ENCODE measurements at places on chromosomes 1 and 21. TPM values are rescaled to one million over a fixed set of nuclear protein-coding genes. Genes with fewer than 3 reads are reported as not detected.

MROH7 gene
- total RNA-seq, result not detected

GRCh38 chr1:150650193-150650592 lies 20.8 kb upstream of the ENSA start:
- DNase-seq, result no peak

MTFR1L gene
- 34.6 TPM for total RNA-seq

KRTAP10-10 gene
- total RNA-seq, result not detected

KAZN gene
- 0.73 TPM for total RNA-seq

AMPD2 gene
- total RNA-seq, result 56.8 TPM

DNA sequence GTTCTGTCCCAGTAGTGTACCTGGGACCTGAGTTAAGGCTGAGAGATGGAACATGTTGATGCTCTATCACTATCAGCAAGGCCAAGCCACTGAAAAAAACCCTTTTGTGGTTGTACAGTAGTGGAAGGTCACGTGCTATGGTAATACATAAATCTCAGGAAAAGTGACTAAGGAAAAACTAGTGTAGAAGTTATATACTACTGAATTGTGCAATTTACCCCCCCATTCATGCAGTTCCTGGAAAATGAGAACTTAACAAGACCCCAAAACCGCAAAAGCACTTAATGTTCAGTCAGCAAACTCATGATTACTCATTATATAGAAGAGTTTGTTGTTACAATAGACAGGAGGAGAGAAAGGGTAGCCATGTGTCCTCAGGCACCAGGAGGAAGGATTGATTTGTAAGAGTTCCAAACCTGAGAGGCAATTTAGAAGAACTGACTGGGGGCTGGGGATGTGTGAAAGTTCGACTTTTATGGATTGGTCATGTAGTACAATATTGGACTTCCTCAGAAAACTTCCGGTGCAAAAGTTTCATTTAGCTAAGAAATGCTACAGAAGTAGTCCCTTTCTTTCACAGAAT lies 91.6 kb downstream of the RGL1 start:
- no peak for DNase-seq

DNA sequence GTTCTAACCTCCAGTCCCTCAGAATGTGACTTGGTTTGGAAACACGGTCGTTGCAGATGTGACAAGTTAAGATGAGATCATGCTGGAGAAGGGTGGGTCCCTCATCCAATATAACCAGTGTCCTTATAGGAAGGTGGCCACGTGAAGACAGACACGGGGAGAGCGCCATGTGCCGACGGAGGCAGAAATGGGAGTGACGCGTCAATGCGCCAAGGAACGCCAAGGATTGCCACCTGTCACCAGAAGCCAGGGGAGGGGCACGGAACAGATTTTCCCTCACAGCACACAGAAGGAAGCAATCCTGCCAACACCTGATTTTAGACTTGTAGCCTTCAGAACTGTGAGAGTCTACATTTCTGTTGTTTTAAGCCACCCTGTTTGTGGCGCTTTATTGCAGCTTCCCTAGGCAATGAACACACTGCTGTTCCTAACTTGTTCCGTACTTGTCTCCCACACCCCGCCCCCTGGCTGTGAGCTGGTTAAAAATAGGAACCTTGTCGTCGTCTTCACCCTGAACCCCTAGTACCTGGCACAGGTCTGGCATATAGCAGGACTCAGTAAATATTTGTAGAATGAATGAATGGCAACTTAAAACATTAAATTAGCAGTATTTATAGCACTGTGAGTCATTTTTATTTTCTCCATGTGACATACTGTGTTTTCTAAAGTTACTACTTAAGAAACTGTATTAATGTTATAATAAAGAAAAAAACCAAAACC lies 14.2 kb downstream of the RIMS3 start:
- DNase-seq, result no peak

- DNase-seq, result no peak
Observed at GRCh38 chr1:175067362-175068106, at the start of gene TNN. Gene TNN (plus strand): TSS chr1:175067833. CDS start chr1:175077419, 9,586 bp downstream.

BACE2 gene
- 13.0 TPM for total RNA-seq

MPL gene
- not detected for total RNA-seq

RGS16 gene
- 2.6 TPM for total RNA-seq

ROR1 gene
- total RNA-seq, result 2.2 TPM

PEX11B gene
- 42.7 TPM for total RNA-seq

NR0B2 gene
- total RNA-seq, result not detected

ZNF648 gene
- not detected for total RNA-seq

All from activated B cell treated with CpG ODN at 0.5 μM for 24 hours (primary cell).